ENCODE measurements at places on chromosomes 4 and X.

GRCh38 chrX:70244881-70245280 lies 10.4 kb downstream of the AWAT1 start:
- no peak for DNase-seq

DNA sequence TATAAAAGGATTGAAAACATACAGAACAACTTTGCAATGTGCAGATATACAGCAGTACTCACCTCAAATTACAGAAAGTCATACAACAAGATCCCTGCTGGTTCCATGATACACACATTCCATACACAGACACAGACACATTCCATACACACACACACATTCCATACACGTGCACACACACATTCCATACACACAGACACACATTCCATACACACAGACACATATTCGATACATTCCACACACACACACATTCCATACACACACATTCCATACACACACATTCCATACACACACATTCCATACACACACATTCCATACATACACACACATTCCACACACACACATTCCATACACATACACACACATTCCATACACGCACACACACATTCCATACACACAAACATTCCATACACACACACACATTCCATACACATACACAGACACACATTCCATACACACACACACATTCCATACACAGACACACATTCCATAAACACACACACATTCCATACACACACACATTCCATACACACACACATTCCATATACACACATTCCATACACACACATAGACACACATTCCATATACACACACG lies 13.7 kb downstream of the LINC00632 start:
- no peak for DNase-seq

GRCh38 chrX:10971176-10971575 lies 140.0 kb upstream of the HCCS start:
- no peak for DNase-seq

DNA sequence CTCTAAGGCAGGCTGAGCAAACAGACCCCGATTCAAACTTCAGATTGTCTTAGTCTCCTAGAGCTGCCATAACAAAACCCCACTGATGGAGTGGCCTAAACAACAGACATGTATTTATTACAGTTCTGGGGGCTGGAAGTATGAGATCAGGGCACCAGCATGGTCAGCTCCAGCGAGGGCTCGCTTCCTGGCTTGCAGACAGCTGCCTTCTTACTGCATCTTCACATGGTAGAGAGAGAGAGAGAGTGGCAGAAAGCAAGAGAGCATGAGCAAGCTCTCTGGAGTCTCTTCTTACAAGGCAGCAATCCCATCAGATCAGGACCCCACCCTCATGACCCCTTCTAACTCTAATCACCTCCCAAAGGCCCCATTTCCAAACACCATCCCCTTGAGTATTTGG lies 22.3 kb upstream of the SORCS2 start:
- DNase-seq: no peak
